ENCODE measurements at places on chromosomes 13 and 19.

DNA sequence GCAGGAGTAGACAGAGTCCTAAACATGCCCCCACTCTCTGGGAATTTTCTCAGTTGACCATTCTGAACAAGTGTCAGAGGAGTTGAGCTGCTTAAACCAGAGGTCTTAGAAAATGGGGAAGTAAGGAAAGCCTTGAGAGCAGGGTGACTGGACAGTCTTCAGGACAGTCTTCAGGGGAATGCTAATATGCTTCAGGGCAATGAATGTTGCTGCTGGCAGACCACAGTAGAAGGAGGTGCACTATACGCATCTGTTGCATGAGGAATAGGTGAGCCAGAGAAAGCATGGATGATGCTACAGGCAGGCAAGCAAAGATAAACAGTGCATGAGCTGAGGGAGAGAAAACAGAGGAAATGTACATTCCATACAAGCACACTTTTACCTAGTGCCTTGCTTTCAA is 196.6 kb upstream of the GPR12 start:
- DNase-seq = no peak

DNA sequence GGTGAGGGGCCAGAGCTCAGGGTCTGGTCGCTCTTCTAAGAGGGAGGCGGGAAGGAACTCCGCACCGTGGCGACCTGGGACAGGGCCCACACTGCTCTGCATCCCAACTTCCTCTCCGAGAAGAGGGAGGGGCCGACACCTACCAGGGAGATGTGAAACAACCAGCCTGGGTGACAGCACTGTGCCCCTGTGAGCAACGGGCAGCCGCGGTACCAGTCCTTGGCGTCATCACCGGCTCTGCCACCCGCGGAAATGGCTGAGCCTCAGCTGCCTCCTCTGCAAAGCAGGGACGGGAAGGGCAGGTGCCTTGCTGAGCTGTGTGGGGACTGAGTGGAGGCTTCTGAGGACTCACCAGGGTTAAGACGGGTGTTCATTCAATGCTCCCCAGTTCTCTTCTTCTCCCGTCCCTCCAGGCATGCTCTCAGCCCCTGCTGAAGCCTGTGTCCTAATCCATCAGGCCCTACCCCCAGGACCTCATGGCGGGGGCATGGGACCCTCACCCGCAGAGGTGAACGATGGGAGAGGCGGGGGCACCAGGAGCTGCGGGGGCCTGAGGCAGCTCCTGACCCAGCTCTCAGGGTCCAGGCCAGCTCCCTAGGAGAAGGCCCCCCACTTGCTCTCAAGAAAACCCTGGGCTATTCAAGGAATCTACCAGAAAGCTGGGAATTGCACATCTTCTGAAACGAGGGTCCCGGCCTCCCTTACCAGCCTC is 9.3 kb downstream of the ZNF787 start:
- no peak for DNase-seq

DNA sequence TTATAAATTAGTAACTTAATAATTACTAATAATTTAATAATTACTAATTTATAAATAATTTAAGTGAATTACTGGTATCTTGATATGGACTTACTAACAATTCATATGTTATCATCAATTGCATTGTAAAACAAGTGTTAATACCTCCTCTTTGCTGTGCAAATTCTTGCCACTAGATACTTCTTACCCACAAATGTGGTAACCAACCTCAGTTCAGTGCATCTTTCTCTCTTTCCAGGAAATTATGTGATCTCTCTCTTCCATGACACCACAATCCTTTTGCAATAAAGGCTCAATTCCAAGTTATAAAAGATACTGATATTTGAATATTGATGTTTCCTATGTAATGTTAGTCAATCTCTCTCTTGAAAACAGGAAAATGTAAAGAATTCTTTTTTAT is 408.6 kb upstream of the MIR17HG start:
- DNase-seq = no peak

GRCh38 chr19:11377237-11377636 is 2.8 kb downstream of the SWSAP1 start:
- DNase-seq = peak; percentile 84

DNA sequence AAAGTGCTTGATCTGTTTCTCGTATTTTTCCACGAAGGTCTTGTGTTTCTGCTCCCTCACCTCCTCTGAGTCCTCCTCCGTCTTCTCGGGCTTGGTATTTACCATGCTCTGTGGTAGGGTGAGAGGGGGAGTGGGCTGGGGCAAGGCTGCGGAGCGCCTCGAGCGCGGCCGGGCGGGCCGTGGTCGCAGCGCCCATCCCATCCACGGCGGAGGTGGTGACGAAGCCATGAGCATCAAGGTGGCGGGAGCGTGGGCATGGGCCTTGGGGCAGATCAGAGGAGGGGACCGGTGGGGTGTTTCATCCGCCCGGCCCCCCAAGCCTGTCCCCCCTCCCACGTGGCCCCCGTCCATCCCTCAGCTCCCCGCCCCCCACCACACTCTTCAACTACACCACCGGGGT is 7.9 kb downstream of the CDC37 start:
- DNase-seq = no peak

GRCh38 chr13:91546900-91547299 is 148.5 kb downstream of the GPC5 start:
- DNase-seq = no peak

DNA sequence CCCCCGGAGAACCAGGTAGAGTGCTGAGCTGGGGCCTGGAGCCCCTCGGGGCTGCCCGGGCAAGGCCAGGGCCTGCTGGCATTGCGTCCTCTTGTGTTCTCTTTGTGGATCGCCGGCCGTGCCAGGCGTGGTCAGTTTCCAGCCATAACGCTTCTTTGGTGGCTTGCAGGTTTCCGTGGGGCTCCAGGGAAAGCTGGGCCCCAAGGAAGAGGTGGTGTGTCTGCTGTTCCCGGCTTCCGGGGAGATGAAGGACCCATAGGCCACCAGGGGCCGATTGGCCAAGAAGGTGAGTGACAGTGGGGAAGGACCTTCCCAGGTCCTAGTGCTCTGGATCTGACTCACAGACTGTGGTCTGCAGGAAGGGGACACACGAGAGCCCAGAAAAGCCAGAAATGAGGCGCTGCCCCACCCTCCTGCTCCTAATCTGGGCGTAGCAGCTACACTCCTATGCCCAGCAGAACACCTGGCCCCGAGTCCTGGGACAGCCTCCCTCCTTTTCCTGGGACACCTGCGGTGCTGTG is 57.5 kb downstream of the RAB20 start:
- DNase-seq = no peak

GRCh38 chr19:53308339-53308811 is 25.2 kb upstream of the ZNF845 start:
- no peak for DNase-seq
